ENCODE measurements at places on chromosomes 3 and 15.

DNA sequence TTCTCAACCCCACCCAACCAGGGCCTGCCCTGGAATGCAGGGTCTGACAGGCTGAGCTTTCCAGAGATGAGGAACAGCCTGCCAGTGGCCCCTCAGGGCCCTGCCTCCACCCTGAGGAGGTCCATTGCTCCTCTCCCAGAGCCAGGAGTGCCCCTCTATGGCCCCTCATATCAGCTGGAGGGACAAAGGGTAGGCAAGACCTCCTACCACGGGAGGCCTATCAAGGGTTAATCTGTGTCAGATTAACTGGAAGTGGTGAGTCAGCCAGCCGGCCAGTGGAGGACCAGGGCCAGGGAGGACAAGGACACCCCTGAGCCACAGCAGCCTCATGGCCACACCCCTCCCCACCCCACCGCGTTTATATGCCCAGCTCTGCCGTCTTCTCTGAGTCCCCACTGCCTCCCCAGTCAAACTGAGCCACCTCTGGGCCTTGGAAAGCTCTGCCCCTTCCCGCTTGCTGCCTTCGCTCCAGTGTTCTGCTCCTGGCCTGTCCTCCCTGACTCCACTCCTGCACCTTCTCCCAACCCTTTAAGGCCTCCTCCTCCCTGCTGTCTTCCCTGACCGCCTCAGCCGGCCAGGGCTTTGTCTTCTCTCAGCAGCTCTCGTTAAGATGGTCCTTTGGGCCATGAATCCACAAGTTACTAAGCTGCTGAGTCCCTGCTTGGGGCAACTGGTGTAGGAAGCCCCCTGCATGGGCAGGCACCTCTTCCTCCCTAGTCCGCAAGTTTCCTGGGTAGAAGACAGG is 6.5 kb downstream of the CCDC33 start:
- DNase-seq: no peak

DNA sequence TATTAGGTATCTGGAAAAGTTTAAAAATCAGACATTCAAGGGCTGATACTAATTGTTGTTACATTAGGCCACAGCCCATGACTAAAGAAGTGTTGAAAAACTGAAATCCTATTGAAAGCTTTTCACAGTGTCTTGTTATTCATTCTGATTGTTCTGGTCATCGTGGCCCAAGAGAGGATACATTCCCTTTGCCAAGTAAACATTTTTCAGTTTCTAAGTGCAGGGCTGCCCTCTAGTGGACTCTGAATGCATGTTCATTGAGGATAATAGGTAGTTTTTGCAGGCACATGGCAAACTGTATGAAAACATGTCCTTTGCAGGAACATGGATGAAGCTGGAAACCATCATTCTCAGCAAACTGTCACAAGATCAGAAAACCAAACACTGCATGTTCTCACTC is 181.1 kb downstream of the MYRIP start:
- no peak for DNase-seq

DNA sequence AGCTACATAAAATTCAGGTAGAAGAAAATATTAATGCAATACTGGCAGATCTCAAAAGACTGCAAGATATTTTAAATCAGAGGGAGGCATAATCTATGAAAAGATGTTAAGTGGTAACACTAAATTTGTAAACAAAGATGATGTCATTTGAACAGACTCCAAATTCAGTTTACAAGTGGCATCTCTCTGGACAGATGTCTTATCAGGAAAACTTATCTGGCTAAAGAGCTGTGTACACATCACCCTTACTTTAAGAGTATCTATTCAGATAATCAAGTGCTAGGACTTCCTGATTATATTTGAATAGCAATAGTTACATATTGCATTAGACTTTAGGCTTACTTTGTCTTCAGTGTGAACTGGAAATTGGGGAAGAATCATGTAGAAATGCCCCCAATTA is 231.5 kb downstream of the WDR72 start:
- no peak for DNase-seq

DNA sequence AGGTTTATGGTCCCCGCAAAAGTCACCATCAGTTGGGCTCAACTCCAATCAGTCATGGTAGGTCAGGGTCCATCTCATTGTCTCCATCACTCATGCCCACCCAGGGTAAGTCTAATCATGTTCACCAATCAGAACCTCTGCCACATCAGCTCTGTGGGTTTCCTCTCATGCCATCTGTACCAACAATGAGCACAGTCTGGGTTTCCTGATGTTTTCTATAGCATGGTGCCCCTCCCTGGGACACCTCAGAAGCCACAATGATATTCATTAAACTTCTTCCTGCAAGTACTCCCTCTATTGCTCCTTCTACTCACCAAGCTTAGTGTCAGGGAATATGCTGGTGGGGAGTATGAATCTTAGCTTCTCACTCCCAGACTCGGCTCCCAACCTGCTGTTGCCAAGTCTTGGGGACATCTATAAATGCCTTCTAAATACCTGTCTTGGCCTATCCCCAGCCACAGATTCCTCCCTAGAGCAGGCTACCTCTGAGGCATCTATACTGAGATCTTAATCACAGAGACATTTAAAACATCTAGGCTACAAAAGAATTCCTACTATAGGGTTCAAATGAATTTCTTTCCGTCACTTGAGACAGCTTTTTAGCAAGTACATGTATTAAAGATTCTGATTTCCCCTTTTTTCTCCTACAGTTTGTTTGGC is 5.0 kb upstream of the CCR2 start:
- DNase-seq: no peak

GRCh38 chr15:32869776-32870175 is 152.0 kb downstream of the GREM1 start:
- DNase-seq: no peak

DNA sequence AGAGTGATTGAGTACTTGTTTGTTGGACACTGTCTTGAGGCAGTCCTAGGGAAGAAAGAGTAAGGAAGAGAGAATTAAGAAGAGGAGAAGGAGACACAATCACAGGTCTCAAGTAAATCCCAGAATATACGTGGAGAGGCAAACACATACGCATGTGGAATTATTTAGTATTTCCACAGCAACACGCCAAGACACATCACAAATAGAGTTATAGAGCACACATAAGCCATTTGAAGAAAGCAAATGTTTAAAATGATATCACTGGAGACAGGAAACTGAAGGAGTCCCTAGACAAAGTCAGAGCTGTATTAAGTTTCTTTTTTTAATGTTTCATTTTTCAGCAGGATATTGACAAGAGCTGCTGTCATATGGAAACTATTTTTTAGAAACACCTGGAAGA is 206.1 kb upstream of the LRIG1 start:
- no peak for DNase-seq

- DNase-seq: no peak
These were observed 311.7 kb downstream of the SATB1 start for GRCh38 chr3:18113417-18113816.

DNA sequence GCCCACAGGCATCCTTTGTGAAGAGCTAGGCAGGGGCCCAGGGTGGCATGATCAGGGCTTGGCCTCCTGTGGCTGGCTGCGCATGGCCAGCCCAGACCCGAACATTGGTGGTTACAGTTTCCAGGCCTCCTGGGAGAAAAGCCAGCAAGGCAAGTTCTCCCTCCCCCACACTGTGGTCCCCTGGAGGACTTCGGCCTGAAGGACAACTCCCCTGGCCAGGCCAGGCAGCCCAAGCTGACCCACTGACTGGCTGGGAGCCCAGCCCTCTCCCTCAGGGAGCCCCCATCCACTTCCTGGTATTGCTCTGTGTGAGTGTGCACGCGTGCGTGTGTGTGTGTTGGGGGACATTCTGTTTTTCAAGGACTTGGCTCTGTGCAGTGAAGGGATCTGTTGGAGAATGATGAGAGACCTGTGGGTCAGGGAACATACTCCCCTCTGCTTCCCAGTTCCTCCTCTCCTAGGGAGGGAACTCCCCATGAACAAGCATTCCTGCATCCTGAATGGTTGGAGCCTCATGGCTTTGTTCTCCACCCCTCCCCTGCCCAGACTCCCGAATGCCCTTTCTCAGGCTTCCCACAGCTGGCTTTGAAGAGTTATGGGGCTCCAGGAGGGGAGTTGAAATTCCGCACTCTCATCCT is 29.5 kb downstream of the CORO2B start:
- DNase-seq: no peak

GRCh38 chr15:83983634-83984458 is 251.7 kb upstream of the GOLGA6L4 start:
- DNase-seq: no peak

DNA sequence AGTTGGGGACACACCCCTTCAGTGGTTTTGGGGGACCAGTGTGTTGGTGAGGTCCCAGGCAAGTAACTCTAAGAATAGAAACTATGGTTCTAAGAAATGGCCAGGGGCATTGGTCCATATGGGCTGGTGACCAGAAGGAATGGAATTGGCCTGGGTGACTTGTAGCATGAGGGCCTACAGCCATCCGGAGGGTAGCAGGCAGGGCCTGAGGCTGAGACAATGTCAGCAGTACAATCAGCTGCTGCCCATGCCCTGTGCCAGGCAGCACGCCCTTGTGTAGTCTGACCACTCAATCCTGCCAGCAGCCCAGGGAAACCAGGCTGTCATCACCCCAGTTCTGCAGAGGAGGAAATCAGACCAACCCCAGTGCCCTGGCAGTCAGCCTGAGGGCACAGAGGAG is 100.6 kb downstream of the DNAJB8 start:
- DNase-seq: no peak

DNA sequence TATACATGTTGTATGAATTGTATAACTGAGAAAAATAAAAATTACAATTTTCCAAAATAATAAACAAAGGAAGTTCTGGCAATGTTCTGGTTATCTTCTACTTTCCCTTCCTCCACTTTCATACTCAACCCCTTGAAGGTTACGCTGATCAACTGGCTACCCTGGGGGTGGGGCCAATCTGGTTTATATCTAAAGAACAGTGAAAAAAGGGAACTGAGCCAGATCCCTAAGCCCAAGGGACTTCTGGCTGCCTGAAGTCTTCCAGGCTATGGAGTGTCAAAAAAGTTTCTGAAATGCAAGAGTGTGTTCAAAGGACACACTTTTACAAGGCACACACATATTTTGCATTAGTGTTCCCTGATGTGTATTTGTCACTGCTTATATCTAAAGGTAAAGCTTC is 591.9 kb downstream of the ROBO1 start:
- DNase-seq: no peak

DNA sequence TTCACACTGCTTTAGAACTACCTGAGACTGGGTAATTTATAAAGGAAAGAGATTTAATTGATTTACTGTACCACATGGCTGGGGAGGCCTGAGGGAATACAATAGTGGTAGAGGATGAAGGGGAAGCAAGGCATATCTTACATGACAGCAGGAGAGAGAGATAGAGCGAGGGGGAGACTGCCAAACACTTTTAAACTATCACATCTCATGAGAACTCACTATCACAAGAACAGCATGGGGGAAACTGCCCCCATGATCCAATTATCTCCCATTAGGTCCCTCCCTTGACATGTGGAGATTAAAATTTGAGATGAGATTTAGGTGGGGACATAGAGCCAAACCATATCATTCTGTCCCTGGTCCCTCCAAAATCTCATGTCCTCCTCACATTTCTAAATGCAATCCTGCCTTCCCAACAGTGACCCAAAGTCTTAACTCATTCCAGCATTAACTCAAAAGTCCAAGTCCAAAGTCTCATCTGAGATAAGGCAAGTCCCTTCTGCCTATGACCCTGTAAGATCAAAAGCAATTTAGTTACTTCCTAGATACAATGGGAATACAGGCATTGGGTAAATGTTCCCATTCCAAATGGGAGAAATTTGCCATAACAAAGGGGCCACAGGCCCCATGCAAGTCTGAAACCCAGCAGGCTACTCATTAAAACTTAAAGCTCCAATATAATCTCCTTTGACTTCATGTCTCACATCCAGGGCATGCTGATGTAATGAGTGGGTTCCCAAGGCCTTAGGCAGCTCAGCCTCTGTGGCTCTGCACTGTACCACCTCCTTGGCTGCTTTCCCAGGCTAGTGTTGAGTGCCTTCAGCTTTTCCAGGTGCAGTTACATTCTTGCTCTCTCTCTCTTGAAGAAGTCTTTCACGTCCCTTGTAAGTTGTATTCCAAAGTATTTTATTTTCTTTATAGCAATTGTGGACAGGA is 481.7 kb upstream of the TGFBR2 start:
- DNase-seq: no peak

GRCh38 chr3:32569540-32570420 is 878 bp downstream of the DYNC1LI1 start:
- no peak for DNase-seq

DNA sequence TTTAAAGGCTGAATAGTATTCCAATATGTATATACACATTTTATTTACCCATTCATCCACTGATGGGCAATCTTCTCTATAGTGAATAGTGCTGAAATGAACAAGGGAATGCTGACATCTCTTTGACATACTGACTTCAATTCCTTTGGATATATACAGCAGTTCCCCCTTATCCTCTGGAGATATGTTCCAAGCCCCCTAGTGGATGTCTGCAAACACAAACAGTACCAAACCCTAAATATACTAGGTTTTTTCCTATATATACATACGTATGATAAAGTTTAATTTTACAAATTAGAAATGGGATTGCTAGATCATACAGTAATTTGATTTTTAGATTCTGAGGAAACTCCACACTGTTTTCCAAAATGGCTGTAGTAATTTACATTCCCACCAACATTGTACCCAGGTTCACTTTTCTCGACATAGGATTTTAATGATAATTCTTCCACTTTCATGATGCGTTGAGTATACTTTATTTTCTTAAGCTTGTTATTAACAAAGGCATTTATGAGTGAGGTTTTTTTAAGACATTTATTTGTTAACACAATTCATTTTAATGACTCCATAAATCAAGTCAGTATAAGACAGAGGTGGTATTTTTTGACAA is 38.2 kb downstream of the VPS13C start:
- DNase-seq: no peak

- DNase-seq: no peak
These were observed 39.7 kb downstream of the PTH1R start for GRCh38 chr3:46917257-46917656.

DNA sequence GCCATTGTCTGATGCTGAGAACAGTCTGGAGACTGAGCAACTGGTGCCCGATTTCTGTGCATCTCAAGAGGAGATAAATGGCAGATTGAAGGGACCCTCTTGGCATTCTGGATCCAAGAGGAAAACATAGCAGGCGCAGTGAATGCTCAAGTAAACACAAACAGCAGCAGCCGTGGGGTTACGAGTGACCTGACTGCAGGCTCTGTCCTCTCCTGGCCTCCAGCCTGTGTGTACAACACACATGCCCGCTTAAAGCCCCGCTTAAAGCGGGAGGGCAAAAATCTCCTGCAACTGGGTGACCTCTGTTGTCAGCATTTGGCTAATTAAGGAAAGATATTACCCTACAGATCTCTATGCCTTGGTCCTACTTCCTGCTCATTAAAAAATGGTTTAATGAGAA is 120.5 kb downstream of the GREM1 start:
- no peak for DNase-seq

DNA sequence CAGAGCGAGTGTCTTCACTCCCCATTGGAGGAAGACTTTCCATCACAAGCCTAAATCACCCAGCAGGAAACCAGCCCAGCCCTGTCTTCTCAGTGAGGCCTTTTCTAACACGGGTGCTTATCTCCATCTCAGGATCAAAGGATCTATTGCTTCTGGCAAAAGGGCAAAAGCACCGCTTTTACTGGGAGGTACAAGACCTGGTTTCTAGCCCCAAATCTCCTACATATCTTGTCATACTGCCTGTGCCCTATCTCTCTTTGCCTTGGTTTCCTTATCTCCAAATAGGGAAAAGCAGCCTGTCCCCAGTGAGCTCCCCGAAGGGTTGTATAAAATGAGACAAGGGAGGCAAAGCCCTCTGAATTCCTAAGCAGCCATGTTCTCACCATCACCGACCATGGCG is 5.2 kb downstream of the GLB1 start:
- DNase-seq: no peak

Data from naive thymus-derived CD8-positive, alpha-beta T cell (primary cell).